ENCODE measurements at places on chromosomes 5 and 9. TPM values are rescaled to one million over a fixed set of nuclear protein-coding genes. Genes with fewer than 3 reads are reported as not detected.

Gene GPR21
- not detected for polyA plus RNA-seq

Gene NPR2
- 0.60 TPM for polyA plus RNA-seq

Gene SPATA31A1
- polyA plus RNA-seq = not detected

Gene GABRP
- 1.8 TPM for polyA plus RNA-seq

Gene GABBR2
- polyA plus RNA-seq = not detected

Gene SHISAL2B
- polyA plus RNA-seq = not detected

Gene FAM200C
- 1.4 TPM for polyA plus RNA-seq

Gene NUP155
- polyA plus RNA-seq = 1.8 TPM

Gene GFPT2
- polyA plus RNA-seq = 1.2 TPM

Gene GLRX
- 261 TPM for polyA plus RNA-seq

Gene RNF208
- polyA plus RNA-seq = 4.8 TPM
